Activated T-cell treated with anti-CD3 and anti-CD28 coated beads, Interleukin-2, amount 50 U/mL, for 4 hours (primary cell): ENCODE measurements at places on chromosomes 4 and X. TPM values are rescaled to one million over a fixed set of nuclear protein-coding genes. Genes with fewer than 3 reads are reported as not detected.

GRCh38 chr4:118834070-118834469 lies 1.9 kb downstream of the SEC24D start:
- DNase-seq, result no peak

GRCh38 chrX:16028576-16028975 lies 94.8 kb upstream of the GRPR start:
- DNase-seq, result no peak

GRCh38 chr4:84407554-84408407 lies 91.3 kb downstream of the NKX6-1 start:
- DNase-seq, result no peak

DNA sequence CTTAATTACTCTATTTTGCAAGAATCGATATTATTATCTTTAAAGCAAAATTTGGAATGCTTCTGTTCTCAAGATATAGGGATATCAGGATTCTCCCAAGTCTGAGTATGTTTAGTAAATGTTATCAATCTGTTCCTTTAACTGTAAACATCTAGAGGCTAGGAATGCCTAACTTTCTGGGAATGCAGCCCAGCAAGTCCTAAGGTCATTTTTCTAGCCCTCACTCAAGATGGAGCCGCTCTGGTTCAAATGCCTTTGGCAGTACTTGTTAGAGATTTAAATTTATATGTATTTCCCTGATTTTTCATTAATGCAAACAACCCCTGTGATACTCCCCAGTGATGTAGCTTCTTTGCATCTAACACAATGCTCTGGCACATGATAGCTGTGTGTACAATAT lies 623.8 kb upstream of the LCORL start:
- DNase-seq, result no peak

GRCh38 chr4:2832309-2832980 lies 11.2 kb upstream of the ADD1 start:
- DNase-seq, result no peak

DNA sequence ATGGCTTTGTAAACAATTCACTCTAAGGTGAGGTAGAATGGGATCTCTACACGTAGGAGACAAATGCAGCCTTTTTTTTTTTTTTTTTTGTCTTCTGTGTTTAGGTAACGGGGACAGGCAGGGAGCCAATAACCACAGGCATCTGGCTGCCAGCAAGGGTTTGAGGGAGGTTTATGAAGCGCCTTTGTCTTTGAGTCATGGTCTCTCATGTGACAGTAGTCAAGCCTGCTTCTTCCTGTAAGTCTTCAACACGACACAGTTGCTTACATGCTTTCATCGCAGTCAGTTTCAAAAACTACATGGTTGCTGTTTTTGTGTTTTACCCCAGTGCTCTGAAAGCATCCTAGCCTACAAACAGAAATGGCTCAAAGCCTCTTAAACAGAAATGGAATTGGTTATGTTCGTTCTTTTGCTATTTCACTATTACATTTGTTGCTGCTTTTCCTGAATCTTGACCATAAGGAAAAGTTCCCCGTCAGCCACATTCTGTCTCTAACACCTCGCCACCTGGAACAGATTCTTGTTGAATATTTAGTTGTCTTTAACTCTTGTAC lies 127.8 kb upstream of the METTL14 start:
- DNase-seq, result no peak

GRCh38 chr4:173017802-173018201 lies 150.8 kb upstream of the GALNT7 start:
- no peak for DNase-seq

- DNase-seq, result no peak
Measured at GRCh38 chrX:118356154-118356701, 10.3 kb downstream of the WDR44 start.

GRCh38 chrX:146755214-146755613 lies 54.4 kb upstream of the CXorf51B start:
- DNase-seq, result no peak

- no peak for DNase-seq
Measured at GRCh38 chr4:17771284-17771908, 10.0 kb downstream of the FAM184B start.

DNA sequence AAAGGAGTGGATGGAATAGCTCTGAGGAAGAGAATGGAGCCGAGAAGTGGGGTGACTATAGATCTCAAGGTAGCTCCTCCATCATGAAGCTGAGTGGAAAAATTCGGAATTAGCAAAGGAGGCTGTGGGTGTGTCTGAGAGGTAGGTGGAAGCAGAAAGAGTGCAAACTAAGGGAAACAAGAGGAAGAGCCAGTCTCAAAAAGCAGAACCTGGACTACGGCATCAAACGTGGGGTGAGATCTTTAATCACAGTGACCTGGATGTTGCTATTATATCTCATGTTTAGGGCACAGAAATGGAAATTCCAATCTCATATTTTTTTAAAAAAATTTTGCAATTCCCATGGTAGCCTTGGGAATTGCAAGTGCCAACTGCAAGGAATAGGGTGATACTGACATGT lies 162.5 kb upstream of the RASGEF1B start:
- no peak for DNase-seq

GRCh38 chrX:32524385-32524784 lies 687.0 kb downstream of the DMD start:
- DNase-seq, result no peak

DNA sequence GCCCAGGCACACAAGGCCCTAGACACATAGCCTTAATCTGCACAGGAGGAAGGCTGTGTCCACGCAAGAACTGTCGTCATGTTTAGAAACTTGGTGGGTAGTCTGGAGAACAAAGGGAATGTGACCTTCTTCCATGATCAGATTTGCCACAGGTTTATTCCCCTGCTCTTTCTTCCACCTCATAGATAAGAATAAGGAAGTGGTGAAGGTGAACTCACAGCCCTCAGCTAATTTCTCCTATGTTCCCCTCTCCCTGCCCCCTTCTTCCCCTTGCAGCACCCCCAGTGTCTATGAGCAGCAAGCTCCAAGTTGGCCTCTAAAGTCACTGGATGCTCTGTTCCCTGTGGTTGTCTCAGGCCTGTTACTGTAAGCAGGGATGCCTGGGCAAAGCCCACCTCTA lies 39.8 kb upstream of the LAS1L start:
- DNase-seq, result no peak

GRCh38 chr4:40492691-40493090 lies 137.0 kb downstream of the RBM47 start:
- DNase-seq, result no peak

IQSEC2 gene
- total RNA-seq, result 0.46 TPM

HOPX gene
- total RNA-seq, result 121 TPM

TRIM61 gene
- total RNA-seq, result 1.2 TPM

BEX2 gene
- total RNA-seq, result 16.5 TPM

KLHL5 gene
- total RNA-seq, result 12.7 TPM

RPS6KA6 gene
- total RNA-seq, result 0.16 TPM

POF1B gene
- 0.08 TPM for total RNA-seq

EMD gene
- total RNA-seq, result 107 TPM

ARMCX5 gene
- 17.3 TPM for total RNA-seq

ALB gene
- total RNA-seq, result 13.8 TPM

BMP3 gene
- not detected for total RNA-seq
